ENCODE measurements at places on chromosomes 7 and 10.

DNA sequence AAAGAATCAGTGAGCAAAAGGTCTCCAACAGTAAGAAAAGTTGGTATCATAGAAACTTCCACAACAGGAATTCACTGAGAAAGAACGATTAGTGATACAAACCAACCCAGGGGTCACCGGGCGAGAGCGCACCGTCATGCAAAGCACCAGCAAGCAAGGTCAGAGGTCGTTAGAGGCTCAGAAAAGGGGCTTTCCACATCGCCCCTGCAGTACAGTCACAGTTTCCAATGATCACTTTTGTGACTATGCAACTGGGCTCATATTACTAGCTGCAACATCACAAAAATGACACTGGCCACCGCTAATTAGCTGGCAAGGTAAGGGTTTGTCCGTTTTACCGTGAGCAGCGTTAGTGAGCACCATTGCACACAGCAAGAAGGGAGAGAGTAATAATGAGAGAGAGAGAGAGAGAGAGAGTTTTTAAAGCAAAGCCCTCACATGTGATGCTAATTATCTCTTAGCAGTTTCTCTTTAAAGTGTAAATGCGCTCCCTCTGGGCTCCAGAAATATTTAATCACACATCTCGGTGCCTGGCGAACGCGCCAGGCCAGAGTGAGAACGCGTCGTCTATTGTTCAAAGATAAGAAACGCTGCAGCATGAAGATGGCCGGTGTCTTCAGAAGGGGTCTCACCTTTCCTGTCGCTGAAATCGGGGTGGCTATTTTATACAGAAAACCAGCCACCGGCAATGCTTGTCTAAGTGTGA lies 237.5 kb downstream of the DNAJB6 start:
- no peak for DNase-seq

- DNase-seq: no peak
Observed at GRCh38 chr10:17084258-17084657, 45.4 kb downstream of the CUBN start.

DNA sequence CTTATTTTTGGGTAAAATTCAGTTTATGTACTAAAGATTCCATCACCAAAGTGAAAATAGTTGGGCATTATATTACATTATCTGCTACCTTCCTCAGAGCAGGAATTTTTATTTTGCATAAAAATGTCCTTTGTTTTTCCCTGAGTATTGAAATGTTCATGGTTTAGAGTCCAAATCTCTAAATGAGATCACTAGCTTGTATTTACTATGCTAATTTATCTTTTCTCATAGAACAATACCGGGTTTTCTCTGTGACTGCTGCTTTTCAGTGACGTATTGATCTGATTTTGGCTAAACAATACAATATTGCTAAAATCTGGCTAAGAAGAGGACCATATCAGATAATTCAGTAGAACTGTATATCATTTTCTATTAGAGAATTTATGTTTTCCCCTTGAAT lies 89.6 kb upstream of the TEX47 start:
- DNase-seq: no peak

- DNase-seq: no peak
Observed at GRCh38 chr7:34322841-34323240, 335.2 kb upstream of the NPSR1 start.

DNA sequence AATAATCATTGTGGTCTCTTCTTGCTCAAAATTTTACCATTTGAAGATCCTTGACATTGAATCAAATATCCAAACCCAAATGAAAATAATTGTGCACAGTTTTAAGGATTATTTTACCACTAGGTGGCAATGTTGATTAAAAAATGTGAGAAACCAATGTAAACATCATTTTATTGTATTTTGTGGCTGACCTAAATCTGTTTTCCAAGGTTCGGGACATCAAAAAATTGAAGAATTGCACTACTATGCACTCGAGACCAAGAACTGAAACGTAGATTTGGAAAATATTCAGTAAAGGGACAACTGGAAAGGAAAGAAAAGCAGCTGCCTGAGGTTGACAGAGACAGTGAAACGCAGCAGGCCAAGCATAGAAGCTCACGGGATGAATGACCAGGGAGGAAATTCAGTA lies 259.3 kb downstream of the SNX13 start:
- DNase-seq: no peak

GRCh38 chr7:17646253-17646956 lies 293.9 kb downstream of the SNX13 start:
- no peak for DNase-seq

DNA sequence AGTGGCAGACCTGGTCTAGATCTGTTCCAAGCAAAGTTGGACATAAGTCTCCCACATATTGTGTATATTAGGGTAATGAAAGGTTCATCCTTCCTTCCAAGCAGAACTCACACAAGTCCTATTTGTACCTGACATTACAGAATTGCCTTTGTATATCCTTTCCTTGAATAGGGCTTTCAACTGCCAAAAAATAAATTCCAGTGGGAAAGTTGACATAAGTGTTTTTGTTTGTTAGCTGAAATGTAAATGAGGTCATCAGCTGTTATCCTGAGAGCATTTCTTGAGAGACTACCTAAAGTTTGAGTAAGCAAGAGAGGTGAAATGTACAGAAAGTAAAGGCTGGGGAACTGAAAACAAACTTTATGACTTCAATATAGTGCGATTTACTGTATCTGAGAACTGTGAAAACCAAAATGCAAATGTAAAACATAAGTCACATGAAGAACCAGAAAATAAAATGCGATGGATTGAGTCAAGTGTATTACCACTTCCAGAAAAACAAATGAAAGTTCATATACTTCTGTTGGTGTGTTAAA lies 527.3 kb upstream of the SEMA3D start:
- DNase-seq: no peak
